ENCODE measurements at places on chromosomes 4 and X. TPM values are rescaled to one million over a fixed set of nuclear protein-coding genes. Genes with fewer than 3 reads are reported as not detected.

The WNK3 gene
- total RNA-seq, result 0.01 TPM

The DDX60 gene
- 2.0 TPM for total RNA-seq

The CXorf65 gene
- not detected for total RNA-seq

The SYNPO2 gene
- 1.0 TPM for total RNA-seq

The RELL1 gene
- 10.4 TPM for total RNA-seq

The EXOSC9 gene
- 24.6 TPM for total RNA-seq

The PLRG1 gene
- total RNA-seq, result 64.9 TPM

The CT45A2 gene
- total RNA-seq, result not detected

The NRK gene
- total RNA-seq, result not detected

The BEND2 gene
- not detected for total RNA-seq

The MAGEC3 gene
- total RNA-seq, result not detected

The RHOXF1 gene
- not detected for total RNA-seq

The FAM184B gene
- 0.02 TPM for total RNA-seq

The ZNF718 gene
- 0.60 TPM for total RNA-seq

The ZNF157 gene
- 0.05 TPM for total RNA-seq

The FAM9C gene
- total RNA-seq, result not detected

The IL9R gene
- 0.22 TPM for total RNA-seq

The MAGEB2 gene
- total RNA-seq, result not detected

The SUPT20HL2 gene
- not detected for total RNA-seq

The TEX13B gene
- total RNA-seq, result not detected

The HPGD gene
- 81.0 TPM for total RNA-seq

The MRFAP1 gene
- 272 TPM for total RNA-seq

The MAGEA12 gene
- total RNA-seq, result 0.15 TPM

The MAGEC1 gene
- not detected for total RNA-seq

The ASB12 gene
- not detected for total RNA-seq

The ANXA3 gene
- total RNA-seq, result 60.0 TPM

The GSX2 gene
- not detected for total RNA-seq

The LIMCH1 gene
- total RNA-seq, result 50.7 TPM
